ENCODE measurements at places on chromosomes 4 and X.

GRCh38 chr4:45869184-45869583, 254.7 kb downstream of the GABRG1 start:
- no peak for DNase-seq

- no peak for DNase-seq
These were observed 2024.5 kb upstream of the ADGRL3 start for GRCh38 chr4:59175617-59176016.

DNA sequence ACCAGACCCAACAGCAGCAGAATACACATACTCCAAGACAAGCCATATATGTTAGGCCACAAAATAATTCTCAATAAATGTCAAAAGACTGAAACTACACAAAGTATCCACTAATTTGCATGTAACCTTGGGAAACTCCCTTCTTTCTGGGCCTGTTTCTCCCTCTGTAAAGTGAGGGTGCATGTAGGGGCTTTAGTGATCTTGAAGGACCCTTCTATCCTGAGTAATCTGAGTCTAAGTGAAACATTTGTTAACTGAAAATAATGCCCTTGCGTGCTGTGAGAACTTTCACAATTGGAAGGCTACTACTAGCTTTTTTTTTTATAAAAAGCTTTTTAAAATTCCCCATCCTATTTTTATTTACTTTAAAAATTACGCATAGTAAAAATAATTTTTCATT, 125.2 kb downstream of the NEXMIF start:
- DNase-seq = no peak

- no peak for DNase-seq
These were observed 46.8 kb upstream of the ELF2 start for GRCh38 chr4:139223682-139224317.

GRCh38 chr4:1249731-1250526, 999 bp upstream of the CTBP1 start:
- no peak for DNase-seq

DNA sequence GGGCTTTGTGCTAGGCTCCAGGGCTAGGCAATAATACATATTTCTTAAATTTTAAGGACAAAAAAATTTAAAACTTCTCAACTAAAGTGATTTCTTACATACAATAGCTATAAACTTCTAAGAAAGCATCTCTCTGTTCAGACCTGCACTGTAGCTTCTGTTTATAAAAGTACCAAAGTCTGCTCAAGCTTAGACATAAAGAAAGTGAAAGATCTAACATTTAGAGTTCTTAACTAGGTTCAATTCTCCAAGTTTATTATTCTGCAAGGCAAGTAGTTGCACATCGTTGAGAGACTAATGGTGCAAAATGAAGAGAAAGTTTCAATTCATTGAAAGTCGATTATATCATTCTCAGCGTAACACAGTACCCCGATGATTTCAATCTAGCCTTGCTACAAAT, 857.4 kb upstream of the HTR2C start:
- DNase-seq = no peak

GRCh38 chrX:11429538-11430085, 136.4 kb downstream of the AMELX start:
- no peak for DNase-seq

DNA sequence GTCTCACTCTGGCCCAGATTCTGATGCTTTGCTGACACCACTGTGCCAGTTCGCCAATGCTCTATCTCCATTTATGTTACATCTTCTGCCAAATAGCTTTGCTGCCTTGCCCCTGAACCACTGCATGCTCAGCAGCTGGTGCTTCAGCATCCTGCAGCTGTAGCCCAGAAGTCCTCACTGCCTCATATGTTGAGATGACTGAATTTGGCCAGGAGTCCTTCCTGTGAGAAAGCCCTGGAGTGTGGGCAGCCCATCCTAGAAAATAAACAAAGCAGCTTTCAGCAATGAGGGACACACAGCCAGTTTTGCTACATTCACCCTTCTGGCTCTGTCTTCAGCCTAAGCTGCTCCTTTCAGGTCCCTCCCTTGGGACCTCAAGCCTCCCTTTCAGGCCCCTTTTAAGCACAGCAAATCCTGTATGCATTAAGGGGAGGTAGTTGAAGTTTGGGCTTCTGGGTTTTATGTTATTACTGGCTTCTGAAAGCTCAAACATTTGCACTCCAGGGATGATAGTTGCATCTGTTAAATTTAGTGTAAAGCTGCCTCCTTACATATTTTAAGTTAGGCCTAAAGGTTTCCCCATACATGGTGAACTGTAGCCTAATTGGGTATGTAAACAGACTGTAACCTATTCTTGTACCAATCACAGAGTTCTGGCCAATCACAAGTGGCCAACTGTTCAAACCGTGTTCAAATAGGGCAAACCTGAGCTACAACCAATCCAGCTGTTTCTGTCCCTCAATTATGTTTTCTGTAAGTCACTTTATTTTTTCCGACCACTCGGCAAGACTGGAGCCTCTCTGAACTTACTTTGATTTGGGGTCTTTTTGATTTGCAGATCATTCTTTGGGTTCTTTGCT, 2.1 kb upstream of the TMEM165 start:
- no peak for DNase-seq

DNA sequence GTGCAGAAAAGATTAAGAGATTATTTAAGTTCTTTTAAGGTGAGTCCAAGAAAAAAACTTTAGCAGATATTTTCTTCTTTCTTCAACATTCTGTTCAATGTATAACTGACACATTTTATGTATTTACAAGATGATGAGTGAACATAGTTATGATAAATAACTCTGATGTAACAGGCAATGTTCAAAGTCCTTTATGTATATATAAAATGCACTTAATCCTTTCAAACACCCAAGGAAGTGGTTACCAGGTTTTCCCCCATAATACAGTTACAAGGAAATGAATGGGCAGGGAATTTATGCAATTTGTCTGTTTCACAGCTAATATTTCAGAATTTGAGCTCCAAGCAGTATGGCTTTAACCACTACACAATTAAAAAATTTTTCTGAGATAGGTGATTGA, 8.2 kb downstream of the CXCL3 start:
- DNase-seq = no peak

DNA sequence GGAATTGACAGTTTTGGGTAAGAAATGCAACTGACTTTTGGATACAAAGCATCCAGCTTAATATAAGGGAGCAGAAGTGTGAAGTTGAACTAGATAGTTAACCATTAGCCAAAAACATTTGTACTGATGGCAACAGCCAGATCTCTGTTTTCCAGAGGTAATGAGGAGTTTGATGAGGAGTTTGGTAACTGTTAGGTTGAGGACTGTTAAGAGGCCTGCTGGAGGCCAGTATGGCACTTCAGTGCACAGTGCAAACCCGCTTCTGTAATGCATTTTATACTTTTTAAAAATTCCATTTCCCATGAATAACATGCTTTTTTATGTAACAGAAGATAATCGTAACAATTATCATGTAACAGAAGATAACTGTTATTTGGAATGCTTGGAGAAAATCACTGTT, 30.0 kb downstream of the CDKL5 start:
- no peak for DNase-seq

GRCh38 chrX:118536687-118537461, 41.3 kb downstream of the DOCK11 start:
- no peak for DNase-seq

Data from right hindlimb (tissue), 1 donor.